ENCODE measurements at places on chromosomes 4 and X. TPM values are rescaled to one million over a fixed set of nuclear protein-coding genes. Genes with fewer than 3 reads are reported as not detected.

Gene GLOD5
- not detected for total RNA-seq

Gene SRPX
- 55.2 TPM for total RNA-seq

Gene DUSP9
- not detected for total RNA-seq

Gene MAGEA11
- not detected for total RNA-seq

DNA sequence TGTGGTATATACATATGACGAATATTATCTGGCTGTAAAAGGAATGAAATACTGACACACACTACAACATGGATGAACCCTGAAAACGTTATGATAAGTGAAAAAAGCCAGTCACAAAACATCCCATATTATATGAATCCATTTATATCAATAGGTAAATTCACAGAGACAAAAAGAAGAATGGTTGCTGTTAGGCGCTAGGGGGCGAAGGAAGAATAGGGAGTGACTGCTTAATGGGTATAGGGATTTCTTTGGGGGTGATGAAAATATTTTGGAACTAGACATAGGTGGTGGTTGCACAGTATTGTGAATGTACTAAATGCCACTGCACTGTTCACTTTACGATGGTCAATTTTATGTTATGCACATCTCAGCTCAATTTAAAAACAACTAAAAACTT lies 96.4 kb upstream of the EGFL6 start:
- no peak for DNase-seq

DNA sequence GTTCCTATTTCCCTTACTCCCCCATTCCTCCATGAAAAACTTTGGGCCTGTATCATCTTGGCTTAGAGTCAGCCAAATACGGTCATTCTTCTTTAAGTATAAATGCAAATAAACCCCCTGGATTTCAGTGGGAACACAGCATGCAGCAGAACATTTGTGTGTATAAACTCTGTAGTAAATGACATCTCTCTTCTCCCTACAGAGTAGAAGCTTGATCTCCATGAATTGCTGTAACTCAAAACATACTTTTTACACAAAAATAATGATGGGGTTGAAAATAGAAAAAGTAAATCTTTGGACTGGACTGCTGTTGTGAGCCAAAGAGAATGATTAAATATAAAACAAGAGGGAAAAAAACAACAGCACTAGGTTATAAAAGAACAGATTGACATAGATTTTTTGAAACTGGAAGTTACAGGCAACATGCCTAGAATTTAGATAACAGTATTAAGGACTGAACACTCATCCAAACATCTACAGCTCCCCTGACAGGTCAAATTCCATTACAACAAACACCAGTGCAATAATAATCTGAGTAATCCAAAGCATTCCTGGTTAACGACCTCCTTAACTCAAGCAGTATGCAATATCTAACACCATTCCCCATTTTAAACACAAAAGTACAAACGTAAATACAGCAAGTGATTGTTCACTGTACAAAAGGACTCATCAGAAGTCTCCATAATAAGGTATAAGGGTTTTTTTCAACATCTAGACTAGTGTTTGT lies 30.7 kb downstream of the TSPAN5 start:
- DNase-seq, result no peak

GRCh38 chr4:105280338-105281123 lies 133.9 kb downstream of the TET2 start:
- no peak for DNase-seq

DNA sequence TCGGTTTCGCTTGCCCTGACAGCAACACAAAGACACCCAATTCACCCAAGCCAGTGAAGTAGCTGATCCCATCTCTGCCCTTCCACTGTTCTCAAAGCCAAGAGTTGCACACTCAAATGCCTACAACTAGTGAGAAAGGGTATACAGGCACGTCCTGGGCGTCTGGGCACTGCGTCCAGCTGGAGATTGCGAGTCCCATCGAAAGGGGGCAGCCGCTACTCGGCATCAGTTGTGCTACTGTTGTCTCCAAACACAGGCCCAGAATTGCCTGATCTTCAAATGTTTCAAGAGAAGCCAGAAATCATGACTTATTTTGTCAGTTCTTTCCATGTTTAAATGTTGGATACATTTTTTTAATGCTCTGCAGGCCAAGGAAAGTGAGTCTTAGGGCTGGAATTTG lies 487.8 kb downstream of the BCOR start:
- DNase-seq, result no peak

DNA sequence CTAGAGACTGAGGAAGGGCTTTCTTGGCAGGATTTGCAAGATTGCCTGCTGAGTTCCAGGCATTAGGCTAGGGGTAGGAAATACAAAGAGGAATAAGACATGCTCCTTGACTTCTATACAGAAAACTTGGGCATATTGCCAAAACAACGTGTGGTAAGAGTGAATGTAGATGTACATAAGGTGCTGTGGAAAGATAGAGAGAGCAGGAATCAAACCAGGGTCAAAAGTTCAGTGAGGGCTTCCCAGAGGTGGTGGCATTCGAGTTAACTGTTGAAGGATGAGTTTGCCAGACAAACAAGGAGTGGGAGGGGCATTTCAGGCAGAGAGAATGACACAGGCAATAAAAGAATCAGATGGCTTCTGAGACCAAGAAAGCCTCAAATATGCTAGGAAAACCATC lies 187.9 kb downstream of the KDR start:
- DNase-seq, result no peak

DNA sequence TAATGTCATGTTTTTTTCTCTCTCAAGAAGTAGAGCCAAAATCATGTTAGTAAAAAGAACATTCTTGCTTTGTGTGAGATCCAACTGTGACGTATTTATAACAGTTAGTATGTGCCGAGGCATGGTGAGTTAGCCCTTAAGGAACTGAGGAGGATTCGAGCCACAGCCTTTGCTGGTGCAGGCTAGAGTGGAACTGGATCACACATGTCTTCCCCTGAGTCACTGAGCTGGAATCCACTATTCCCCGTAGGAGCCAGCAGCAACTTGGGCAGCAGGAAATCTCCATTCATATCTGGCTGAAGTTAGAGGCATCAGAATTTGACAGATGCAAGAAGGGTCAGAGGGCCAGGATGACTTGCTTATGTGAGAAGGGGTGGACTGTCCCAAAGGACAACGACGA lies 144.6 kb upstream of the KIT start:
- DNase-seq, result no peak

GRCh38 chr4:166198041-166198440 lies 325.0 kb downstream of the TLL1 start:
- no peak for DNase-seq

- DNase-seq, result no peak
These were observed 362.7 kb downstream of the STIM2 start for GRCh38 chr4:27223326-27223725.

All from heart left ventricle (tissue), 16 donors.